ENCODE measurements at places on chromosomes 1 and 21. TPM values are rescaled to one million over a fixed set of nuclear protein-coding genes. Genes with fewer than 3 reads are reported as not detected.

Gene FOXO6
- not detected for total RNA-seq

Gene SLAMF8
- not detected for total RNA-seq

Gene TACSTD2
- 0.14 TPM for total RNA-seq

Gene RAB3B
- total RNA-seq = 7.0 TPM

Gene UBXN10
- 0.14 TPM for total RNA-seq

Gene PPIAL4G
- not detected for total RNA-seq

Gene TMPRSS2
- total RNA-seq = not detected

Gene UBASH3A
- total RNA-seq = not detected

Gene RAB13
- 75.2 TPM for total RNA-seq

Gene NUDT4B
- 17.1 TPM for total RNA-seq

Gene LPAR3
- 2.6 TPM for total RNA-seq

Gene LYPD8
- total RNA-seq = 0.14 TPM

Gene OR2T11
- total RNA-seq = not detected

Gene SLC44A3
- total RNA-seq = 1.4 TPM

Gene THEM5
- total RNA-seq = not detected

Gene FCN3
- total RNA-seq = not detected

Gene TPM3
- total RNA-seq = 242 TPM

Gene GJA8
- not detected for total RNA-seq

Gene DPT
- total RNA-seq = 0.18 TPM

Gene PCNX2
- 39.8 TPM for total RNA-seq
